SJCRH30 (cell line): ENCODE measurements at places on chromosomes 1 and 21. TPM values are rescaled to one million over a fixed set of nuclear protein-coding genes. Genes with fewer than 3 reads are reported as not detected.
A peak's percentile ranks its signal among the peaks of the same experiment; 100 is the strongest.

The CFH gene
- total RNA-seq = 80.6 and 84.2 TPM in 2 replicates

The VCAM1 gene
- 0.03 TPM in 1 of 2 replicates, not detected in the other for total RNA-seq

DNA sequence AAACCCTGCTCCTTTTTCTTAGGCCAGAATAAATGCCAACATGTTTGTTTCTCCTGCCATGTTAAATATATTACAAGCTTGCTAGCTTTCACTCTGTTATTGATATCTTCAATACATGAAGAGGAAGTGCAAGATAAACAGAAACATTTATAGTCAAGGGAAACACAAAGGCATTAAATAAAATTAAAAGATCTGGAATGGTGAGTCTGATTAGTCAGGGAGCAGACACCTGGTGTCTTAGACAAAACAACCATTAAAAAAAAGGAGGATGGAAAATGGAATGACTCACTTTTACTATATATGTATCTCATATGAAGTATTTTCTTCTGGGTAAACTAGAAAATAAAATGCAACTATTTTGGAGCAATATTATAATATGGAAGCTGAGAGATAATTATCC lies 123.3 kb downstream of the SMYD3 start:
- peak; percentile 3 for DNase-seq

DNA sequence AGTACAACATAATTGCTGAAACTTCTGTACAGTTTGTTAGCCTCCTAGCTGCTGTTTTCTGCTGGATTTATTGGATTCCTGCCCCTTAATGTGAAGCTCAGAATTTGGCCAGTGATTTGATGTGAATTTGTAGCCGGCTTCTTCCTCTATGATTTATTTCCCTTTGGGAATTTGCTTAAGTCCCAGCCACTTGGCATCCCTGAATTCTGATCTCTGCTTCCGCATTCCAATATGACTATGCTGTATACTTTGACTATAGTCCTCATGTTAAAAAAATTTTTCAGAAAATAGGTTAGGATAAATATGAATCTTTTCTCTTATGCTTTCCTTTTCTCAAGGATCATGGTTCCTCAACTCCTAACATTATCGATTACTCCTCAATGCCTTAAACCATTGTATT lies 12.4 kb upstream of the LRIF1 start:
- no peak for DNase-seq

DNA sequence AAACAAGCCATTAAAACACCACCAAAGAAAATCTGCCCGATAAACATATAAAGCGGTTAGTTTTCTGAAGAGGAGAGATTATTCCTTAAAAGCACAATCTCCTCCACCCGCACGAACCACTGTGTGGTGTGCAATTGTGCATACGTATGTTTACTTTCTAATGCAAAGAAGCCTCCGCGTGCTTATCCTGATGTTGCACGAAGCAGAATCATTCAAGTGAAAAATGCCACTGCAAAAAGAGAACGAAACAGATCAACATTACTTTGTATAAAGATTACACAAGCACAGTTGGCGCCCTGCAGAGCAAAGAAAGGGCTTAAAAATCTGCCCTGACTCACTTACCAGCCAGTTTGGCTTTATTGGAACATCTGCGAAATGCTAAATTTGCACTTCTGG lies 166.8 kb downstream of the ZNF281 start:
- no peak for DNase-seq

The BRINP3 gene
- total RNA-seq = not detected in 2 replicates

The FCGR2B gene
- not detected in 2 replicates for total RNA-seq

The CNR2 gene
- total RNA-seq = not detected in 2 replicates

The ECE1 gene
- 73.2 and 74.5 TPM in 2 replicates for total RNA-seq

The MRPL20 gene
- total RNA-seq = 229 and 236 TPM in 2 replicates

The C8A gene
- total RNA-seq = not detected in 2 replicates

DNA sequence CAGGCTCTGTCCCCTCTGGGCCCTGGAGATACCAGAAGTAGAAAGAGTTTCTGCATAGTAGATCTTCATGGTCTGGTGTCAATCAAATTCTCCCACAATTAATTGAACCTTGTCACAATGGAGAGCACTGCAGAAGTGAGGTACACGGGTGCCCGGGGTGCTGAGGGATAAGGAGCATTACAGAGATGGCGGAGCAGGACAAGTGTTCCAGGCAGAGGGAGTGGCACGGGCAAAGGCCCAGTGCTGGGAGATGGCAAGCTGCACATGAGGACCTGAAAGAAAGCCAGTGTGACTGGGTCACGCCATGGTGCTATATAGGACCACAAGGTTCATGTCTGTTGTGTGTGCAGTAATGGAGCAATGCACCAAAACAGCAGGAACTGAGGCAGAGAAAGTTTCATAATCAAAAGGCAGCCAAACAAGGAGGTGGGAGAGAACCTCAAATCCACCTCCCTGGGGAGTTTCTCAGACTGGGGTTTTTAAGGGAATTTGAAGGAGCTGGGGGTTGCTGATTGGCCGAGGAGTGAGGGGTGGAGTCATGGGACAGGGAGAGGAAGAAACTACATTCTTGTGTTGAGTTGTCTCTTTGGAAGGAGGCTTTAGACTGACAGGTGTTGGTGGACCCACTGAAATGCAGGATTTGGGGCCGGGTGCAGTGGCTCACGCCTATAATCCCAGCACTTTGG lies 27.7 kb downstream of the ACOT11 start:
- no peak for DNase-seq

DNA sequence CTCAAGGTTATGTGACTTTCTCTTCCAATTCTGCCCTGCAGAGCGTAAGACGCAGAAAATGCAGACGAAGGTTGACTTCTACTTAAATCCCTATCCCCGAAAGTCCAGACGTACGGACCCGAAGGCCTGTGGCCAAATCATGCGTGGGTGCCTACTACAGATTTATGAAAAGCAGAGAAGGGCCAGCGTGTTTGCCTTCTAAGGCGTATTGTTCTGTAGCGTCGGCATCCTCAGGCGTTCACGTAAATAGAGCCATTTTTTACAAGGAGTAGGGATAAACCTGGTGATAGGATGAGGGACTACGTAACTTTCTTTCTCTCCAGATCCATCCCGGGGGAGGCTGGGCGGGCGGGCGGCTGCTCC lies 222 bp upstream of the GIPC2 start:
- DNase-seq = no peak

DNA sequence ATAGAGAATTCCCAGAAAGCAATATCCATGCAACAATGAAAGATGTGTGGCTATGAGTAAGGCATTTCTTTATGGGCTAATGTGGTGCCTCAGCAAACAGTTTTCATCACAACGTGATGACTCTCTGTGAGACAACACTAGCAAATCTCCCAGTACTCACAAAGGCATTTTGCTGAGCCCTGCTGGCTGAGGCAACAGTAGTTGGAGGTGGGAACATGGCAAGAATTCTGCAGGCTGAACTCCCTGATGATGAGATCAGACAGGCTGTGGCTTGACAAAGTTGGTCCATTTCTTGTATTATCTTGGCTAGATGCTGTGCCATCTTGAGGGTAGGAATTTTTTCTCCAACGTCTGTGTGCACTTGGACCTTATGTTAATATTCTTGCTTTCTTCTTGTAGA lies 24.6 kb downstream of the PROX1 start:
- DNase-seq = no peak

The ATP5PO gene
- total RNA-seq = 307 and 349 TPM in 2 replicates

DNA sequence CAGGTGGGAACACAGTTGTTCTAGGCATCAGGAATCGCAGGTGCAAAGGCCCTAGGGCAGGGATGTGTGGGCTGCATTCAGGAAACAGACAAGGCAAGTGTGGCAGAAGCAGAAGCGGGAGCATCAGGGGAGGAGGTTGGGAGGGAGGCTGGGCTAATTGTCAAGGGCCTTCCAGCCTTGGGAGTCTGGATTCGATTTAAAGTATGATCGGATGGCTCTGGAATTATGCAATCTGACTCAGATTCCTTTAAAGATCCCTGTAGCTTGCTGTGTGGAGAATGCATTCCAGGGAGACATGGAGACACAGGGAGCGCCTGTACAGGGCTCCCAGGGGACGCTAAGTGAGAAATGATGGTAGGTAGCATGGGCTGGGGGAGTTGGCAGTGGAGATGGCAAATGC lies 86.5 kb downstream of the LACTBL1 start:
- DNase-seq = no peak

- DNase-seq = peak; percentile 60
Observed at GRCh38 chr1:218496561-218496960, 151.4 kb downstream of the TGFB2 start.

The CASQ2 gene
- total RNA-seq = 0.28 and 0.49 TPM in 2 replicates

- DNase-seq = no peak
Observed at GRCh38 chr1:94334764-94335163, 83.4 kb upstream of the ABCD3 start.

- no peak for DNase-seq
Observed at GRCh38 chr1:78843111-78843510, 163.4 kb downstream of the ADGRL4 start.
